ENCODE measurements at places on chromosomes 4 and X. TPM values are rescaled to one million over a fixed set of nuclear protein-coding genes. Genes with fewer than 3 reads are reported as not detected.

- DNase-seq = no peak
These were observed 126.8 kb upstream of the PSAPL1 start for GRCh38 chr4:7561557-7561956.

DNA sequence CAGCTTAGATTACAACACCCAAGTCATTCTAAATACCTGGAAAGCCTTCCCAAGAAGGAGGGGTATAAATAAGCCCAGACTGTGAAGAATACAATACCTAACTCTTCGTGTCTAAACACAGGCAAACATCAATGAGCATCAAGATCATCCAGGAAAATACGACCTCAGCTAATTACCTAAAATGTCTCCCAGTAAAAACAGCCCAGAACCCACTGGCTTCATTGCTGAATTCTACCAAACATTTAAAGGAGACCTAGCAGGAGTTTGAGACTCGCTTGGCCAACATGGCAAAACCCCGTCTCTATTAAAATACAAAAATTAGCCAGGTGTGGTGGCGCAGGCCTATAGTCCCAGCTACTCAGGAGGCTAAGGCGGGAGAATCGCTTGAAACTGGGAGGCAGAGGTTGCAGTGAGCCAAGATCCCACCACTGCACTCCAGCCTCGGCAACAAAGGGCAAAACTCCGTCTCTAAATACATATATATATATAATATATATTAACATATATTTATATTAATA is 19.1 kb upstream of the HSFX4 start:
- DNase-seq = no peak

DNA sequence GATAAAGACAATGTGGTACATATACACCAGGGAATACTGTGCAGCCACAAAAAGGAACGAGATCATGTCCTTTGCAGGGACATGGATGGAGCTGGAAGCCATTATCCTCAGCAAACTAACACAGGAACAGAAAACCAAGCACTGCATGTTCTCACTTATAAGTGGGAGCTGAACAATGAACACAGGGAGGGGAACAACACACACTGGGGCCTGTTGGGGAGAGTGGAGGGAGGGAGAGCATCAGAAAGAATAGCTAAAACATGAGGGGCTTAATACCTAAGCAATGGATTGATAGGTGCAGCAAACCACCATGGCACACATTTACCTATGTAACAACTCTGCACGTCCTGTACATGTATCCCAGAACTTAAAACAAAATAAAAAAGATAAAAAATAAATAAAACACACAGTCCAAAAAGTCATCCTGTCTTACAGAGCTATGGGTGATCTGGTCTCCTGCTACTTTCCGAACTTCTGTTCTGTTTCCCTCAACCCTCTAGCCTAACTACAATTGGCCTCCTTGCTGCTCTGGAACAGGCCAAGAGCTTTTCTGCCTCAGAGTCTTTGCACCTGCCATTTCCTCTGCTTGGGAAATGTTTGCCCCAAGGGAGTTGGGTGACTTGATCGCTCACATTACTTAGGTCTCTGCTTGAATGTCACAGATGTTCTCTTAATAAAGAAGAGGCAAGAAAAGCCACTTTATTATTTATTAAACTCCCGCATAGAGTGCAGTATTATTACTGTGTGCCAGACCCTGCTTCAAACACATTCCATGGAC is 1.1 kb upstream of the CD38 start:
- DNase-seq = no peak

SMIM31 gene
- not detected for total RNA-seq
